T-cell (primary cell): ENCODE measurements at places on chromosomes 3 and 15. TPM values are rescaled to one million over a fixed set of nuclear protein-coding genes. Genes with fewer than 3 reads are reported as not detected.
A peak's percentile ranks its signal among the peaks of the same experiment; 100 is the strongest.

GRCh38 chr3:194178669-194179068 is 42.7 kb downstream of the HES1 start:
- no peak for DNase-seq

DNA sequence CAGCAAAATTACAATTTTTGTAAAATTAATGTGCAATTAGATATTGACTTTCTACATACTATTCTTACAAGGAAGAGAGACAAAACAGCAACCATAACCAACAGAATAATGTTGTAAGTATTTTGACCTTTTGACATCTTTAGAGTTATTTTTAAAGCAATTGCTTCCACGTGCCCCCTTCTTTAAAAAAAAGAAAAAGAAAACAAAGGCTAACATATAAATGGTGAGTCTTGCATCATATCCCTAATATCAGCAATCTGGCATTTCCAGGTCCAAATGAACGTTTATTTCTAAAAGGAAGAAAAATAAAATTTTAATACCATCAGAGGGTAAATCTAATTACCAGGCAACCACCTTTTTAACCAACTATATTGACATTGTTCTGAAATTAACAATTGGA is 19.3 kb upstream of the STRIT1 start:
- DNase-seq, result no peak

GRCh38 chr15:88391700-88392099 is 75.5 kb downstream of the MRPL46 start:
- no peak for DNase-seq

- no peak for DNase-seq
Observed at GRCh38 chr3:81041331-81041730, 720.1 kb downstream of the GBE1 start.

The ABHD5 gene
- total RNA-seq, result 6.3 TPM

- DNase-seq, result no peak
Observed at GRCh38 chr3:130412991-130413560, 67.6 kb downstream of the COL6A5 start.

- no peak for DNase-seq
Observed at GRCh38 chr15:29812384-29812694, 9.9 kb downstream of the TJP1 start.

GRCh38 chr15:70269991-70270751 is 172.5 kb upstream of the TLE3 start:
- no peak for DNase-seq

The PPM1L gene
- 6.0 TPM for total RNA-seq

DNA sequence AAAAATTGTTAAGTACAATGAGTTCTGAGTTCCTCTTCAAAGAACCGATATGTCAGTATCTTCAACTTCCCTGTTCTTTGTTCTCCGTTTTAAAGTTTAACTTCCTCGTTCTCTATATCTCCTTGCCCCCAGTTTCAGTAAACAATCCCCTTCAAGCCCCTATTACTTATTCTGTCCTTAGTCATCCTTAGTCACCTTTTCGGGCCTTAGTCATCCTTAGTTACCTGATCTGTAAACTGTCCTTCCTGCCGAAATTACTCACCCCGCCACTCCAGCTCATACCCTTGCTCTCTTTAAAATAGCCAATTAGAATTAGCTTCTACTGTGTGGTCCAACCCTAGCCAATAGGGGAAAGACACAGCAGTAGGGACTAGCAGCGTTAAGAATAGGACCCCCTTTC is 1165.6 kb downstream of the NSUN3 start:
- DNase-seq, result no peak

The EXD1 gene
- total RNA-seq, result not detected

DNA sequence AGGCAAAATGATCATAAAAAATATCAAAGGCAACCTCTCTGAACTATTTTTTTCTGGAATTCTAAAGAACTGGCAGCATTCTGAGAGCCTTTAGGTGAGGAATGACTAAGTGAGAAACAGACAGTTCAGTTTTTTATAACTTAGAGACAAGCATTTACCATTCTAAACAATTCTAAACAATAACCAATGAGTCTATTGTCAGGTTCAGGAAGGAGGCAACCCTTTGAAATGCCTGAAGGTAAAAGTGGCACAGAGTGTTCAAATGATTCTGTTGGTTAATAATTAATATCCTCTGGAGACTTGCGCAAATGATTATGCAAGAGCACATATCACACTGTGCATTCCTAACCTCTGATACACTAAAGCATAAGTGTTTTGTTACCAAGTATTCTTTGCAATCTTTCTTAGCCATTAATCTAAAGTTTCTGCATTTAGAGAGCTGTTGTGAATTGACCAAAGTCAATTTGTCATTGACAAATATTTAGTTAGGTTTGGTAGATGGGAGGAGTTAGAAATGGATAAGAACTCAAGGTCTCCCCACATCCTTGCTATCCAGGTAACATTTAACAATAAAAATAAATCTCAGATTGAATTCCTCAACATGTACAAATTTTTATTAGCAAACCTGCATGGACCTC is 9.2 kb upstream of the TGFBR2 start:
- DNase-seq, result no peak

The MAGI1 gene
- total RNA-seq, result 0.29 TPM

DNA sequence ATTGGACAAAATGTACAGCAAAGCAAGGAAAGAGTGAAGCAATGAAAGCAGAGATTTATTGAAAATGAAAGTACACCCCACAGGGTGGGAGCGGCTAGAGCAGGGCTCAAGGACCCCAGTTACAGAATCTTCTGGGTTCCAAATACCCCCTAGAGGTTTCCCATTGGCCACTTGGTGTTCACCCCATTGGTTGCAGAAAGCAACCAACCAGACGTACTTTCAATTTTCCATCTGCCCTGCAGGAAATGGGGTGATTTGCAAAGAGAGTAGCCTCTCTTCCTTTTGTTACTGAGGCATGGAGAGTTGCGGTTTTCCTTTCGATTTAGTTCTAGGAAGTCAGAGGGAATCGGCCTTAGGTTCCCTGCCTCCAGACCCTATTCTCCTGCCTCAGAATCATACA is 2.4 kb downstream of the PML start:
- DNase-seq, result no peak

GRCh38 chr3:195097331-195098255 is 173.4 kb downstream of the XXYLT1 start:
- DNase-seq, result no peak

GRCh38 chr15:101277943-101278564 is 769 bp upstream of the SELENOS start:
- no peak for DNase-seq

The TIMP4 gene
- not detected for total RNA-seq

DNA sequence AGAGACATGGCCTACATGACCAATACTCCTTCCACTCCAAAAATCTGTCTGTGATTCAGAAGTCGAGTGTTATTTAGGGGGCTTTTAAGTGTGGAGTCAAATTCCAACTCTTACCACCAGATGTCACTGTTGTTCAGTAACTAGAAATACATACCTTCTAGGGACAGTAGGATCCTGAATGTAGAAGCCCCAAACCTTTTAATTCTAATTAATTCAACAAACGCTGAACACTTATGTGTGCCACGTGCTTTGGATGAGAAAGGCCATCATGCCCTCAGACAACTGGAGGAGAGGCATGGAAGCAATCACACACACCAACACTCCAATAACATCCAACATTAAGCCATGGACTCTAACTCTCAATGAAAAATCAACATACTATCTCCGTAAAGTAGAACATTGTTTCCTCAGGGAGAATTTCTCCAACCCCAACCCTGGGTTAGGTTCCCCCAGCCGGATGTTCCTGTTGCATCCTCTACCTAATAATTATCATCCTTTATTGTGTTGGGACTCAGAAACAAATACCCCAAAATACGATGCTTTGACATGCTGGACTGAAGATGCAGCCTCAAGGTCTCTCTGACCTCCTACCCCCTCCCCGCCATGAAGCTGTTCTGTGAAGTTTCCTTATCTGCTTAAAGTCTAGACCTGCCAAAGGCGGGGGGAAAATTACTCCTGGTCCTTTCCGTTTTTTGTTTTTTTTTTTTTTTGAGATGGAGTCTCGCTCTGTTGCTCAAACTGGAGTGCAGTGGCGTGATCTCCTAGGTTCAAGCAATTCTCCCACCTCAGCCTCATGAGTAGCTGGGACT is 8.0 kb upstream of the CCDC13 start:
- peak; percentile 58 for DNase-seq

The LRRIQ4 gene
- total RNA-seq, result not detected

GRCh38 chr15:65762914-65763787 is 28.9 kb downstream of the DENND4A start:
- DNase-seq, result no peak

DNA sequence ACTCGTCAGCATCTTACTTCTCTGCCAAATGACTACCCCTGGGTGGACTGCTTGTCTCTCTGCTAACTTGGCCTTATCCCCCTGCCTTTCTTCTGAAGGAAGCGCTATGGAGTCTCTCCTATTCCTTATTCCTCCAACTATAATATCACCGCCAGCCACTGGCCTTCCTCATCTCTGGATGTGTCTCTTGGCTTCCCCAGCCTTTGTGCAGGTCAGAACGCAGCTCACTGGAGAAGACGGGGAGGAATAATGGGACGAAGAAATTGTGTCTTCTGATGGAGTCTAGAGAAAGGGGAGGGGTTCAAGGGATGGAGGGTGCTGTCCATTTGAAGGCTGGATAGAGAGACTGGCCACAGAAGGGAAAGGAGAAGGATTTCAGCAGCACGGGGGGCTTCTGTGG is 16.9 kb downstream of the ITGA11 start:
- DNase-seq, result no peak

The CPEB1 gene
- 1.3 TPM for total RNA-seq

DNA sequence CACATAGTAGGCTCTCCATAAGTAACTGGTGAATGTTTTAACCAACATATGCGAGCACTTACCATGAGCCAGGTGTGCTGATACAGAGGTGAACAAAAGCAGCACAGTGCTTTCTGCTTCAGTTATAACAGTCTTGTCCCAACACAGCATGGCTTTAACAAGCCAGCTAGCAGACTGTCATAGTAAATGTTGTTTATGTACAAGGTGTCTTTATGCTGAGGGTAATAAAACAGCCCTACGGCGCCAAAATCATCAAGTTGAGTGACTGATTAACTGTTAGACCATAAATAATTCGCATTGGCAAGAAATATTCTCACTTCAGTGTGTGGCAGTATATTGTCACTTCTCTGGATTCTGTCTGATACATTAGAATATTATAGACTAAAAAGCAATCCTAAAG is 646.0 kb upstream of the CFAP20DC start:
- no peak for DNase-seq

The WDR76 gene
- 12.4 TPM for total RNA-seq

DNA sequence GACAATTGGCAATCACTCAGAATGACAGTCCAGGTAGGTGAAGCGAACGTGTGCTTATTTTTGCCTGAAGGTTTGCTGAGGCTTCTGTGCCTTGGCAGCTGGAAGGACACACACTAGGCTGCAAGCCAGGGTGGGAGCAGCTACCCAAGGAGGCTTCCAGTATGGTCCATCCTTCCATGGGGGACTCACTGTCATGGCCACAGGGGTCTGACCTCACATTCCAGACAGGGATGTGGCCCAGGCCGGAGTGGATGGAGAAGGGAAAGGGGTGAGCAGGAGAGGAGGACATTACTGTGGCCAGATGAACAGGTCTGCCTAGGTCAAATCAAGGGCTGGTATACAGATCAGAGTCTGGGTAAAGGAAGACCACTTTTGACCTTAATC is 247.7 kb downstream of the ADAMTS17 start:
- no peak for DNase-seq

DNA sequence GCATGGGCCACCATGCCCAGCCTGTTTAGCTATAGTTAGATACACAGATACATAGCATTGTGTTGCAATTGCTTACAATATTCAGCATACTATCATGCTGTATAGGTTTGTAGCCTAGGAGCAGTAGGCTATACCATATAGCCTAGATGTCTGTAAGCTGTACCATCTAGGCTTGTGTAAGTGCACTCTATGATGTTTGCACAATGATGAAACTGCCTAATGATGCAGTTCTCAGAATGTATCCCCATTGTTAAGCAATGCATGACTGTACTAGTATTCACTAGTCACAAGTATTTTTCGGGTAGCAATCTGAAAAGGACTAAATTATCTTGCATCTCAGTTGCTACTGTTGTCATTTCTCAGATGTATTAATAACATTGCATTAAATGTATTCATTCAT is 16.0 kb downstream of the PIGB start:
- DNase-seq, result no peak

DNA sequence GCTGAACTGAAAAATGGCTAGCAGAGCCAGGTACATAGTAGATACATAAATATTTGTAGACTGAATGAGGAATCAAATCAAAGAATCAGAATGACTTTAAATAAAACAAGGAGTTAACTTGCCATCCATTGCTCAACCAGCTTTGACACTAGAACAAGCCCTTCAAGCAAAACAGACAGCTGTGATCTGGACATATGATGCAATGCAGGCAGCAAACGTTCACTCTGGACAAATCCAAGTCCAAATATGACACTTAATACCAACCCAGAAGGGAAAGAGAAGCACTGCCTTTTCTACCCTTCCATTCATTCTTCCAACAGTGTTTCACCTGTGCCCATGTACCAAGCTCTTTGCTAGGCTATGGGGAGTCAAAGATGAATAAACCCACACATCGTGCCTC is 4.5 kb downstream of the THRB start:
- DNase-seq, result no peak

DNA sequence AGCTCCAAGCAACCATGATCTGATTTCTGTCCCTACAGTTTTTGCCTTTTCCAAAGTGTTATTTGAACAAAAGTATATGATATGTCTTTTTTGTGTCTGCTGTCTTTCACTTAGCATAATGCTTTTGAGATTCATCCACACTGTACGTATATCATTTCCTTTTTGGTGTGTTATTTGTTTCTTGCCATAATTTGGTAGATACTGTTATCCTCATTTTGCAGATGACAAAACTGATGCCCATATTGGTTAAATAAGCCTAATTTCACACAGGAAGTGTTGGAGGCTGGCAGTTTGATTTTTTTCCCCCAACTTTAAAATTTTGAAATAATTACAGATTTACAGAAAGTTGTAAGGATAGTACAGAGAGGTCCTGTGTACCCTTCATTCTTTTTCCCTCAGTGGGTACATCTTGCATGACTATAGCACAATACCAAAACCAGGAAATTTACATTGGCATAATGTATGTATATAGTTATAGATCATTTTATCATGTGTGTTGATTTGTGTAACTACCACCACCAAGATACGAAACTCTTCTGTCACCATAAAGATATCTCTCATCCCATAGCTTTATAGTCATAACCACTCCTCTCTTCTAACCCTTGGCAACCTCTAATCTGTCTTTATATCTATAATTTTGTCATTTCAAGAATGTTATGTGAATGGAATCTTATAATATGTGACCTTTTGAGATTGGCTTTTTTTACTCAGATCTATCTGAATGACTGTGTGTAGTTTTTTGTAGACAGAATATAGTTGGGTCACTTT is 55.6 kb downstream of the RASA2 start:
- no peak for DNase-seq
